Activated CD4-positive, alpha-beta T cell treated with anti-CD3 and anti-CD28 coated beads, Interleukin-2, amount 50 U/mL, for 1 hour (primary cell): ENCODE measurements at places on chromosomes 16 and 17.

DNA sequence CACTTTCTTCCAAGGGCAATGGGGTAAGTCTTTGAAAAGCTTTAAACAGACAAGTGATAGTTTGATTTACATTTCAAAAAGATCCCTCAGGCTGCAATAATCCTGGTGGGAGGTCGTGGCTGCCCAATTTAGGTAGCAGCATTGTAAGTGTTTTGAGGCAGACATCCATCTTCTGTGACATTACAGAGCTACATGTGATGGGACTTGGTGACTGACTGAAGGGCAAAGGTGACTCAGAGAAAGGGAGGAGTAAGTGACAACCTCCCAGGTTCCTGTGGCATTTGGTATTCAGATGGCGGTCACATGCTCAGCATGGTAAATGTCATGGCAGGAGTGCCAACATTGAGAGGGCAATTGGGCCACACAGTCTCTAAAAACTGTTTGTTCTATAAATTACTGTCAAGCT, 26.5 kb downstream of the STAT3 start:
- DNase-seq = peak; percentile 21

DNA sequence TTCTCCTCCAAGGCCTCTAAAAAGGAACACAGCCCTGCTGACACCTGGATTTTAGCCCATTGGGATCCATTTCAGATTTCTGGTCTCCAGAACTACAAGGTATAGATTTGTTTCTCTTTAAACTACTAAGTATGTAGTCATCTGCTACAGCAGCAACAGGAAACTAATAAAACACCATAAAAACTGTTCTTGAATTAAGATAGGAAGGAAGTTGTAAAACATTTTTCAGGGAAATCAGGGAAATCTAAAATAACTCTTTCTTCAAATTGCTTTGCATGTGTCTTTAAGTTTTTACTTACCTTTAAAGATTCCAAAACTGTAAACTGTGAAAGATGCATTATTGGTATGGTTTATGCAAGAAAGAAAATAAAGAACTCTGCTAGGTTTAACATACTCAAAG, 407.0 kb upstream of the TOM1L1 start:
- no peak for DNase-seq

DNA sequence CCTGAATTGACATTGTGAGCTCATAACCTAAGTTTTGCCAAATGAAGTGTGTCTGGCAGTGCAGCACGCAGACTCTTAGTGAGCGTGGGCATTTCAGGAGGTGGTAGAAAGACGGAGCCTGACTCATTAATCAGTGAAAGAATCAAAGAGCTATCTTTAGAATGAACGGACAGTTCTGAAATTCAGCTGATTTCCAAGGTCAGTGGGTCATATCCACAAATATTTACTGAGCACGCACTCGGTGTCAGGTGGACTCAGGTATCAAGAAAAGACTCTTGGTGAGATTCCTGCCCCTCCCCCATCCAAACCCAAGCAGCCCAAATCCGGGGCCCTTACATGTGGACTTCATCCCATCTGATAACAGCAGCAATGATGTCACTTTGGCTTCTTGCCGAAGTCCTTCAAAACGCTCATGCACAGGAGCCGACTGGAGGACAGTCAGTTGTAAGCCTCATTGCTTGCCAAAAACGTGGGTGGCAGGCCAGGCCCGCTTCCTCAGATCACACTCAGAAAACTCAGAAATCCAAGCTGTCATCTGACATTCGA, 185.8 kb downstream of the HS3ST3A1 start:
- no peak for DNase-seq

GRCh38 chr16:82404586-82405315, 222.0 kb upstream of the CDH13 start:
- no peak for DNase-seq

GRCh38 chr16:56163938-56164337, 27.4 kb upstream of the GNAO1 start:
- no peak for DNase-seq

DNA sequence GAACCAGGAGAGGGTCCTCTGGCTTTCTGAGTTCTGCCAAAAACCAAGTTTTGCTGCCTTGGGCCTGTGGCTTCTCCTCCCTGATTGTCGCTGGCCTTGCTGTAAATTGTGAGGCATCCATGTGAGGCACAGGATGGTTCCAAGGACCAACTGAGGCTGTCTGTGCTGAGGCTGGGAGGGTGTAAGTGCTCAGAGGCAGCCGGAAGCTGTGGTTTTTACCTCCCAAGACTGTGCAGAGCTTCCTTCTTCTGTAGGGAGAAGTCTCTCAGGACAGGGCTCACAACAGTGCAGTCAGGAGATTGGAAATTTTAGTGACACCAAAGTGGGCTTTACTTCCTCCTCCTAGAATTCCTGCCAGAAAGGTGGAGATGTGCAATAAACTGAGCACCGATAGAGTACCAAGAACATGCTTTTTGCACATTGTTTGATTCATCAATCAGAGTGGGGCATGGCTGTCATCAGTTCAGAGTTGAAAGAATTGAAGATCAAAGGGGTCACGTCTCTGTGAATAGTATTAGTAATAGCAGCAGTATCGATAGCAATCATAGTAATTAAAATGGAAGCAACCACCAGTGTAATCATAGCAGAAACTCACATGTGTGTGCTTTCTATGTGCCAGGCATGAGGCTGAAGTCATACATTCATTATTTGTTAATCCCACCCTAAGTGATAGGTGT, 467.1 kb downstream of the WWOX start:
- DNase-seq = no peak

- DNase-seq = no peak
Observed at GRCh38 chr17:13228225-13228624, 210.4 kb upstream of the ELAC2 start.

- DNase-seq = no peak
Observed at GRCh38 chr16:50099957-50100648, 34.3 kb downstream of the HEATR3 start.

GRCh38 chr16:1825864-1826690, 548 bp downstream of the HAGH start:
- peak; percentile 66 for DNase-seq

- DNase-seq = no peak
Observed at GRCh38 chr17:81631482-81631881, 5.4 kb downstream of the NPLOC4 start.

DNA sequence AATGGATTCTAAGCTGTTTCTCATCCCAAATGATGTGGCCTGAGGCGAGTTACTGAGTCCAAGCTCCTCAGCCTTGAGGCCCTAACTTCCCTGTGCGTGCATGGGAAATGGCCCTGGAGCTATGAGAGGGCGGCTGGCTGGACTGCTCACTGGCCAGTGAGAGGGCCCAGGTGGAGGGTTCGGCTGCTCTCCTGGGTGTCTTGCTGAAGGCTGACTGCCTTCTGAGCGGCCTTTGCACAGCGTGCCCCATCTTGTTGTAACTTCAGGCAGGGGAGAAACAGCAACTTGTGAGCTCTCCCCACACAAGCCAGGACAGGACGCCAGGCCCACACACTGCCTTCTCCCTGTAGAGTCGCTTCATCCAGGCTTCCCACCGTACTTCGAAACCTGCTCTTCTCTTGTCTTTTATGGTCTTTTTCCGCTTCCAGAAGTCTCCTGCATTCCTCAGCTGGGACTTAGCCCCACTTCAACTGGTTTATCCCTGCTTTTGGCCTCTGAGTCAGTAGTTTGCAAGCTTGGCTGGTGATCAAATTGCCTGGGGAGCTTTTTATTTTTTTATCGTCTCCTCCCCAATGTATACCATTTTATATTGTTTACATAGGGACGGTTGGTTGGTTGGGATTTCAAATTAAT, 13.3 kb downstream of the CDH3 start:
- DNase-seq = no peak
